NCI-H345 (cell line): ENCODE measurements at places on chromosomes 4 and X.
A peak's percentile ranks its signal among the peaks of the same experiment; 100 is the strongest.

- DNase-seq: no peak
These were observed 103.2 kb downstream of the ANXA3 start for GRCh38 chr4:78654807-78655206.

GRCh38 chr4:1396806-1397455 lies 9.3 kb downstream of the NKX1-1 start:
- DNase-seq: no peak

DNA sequence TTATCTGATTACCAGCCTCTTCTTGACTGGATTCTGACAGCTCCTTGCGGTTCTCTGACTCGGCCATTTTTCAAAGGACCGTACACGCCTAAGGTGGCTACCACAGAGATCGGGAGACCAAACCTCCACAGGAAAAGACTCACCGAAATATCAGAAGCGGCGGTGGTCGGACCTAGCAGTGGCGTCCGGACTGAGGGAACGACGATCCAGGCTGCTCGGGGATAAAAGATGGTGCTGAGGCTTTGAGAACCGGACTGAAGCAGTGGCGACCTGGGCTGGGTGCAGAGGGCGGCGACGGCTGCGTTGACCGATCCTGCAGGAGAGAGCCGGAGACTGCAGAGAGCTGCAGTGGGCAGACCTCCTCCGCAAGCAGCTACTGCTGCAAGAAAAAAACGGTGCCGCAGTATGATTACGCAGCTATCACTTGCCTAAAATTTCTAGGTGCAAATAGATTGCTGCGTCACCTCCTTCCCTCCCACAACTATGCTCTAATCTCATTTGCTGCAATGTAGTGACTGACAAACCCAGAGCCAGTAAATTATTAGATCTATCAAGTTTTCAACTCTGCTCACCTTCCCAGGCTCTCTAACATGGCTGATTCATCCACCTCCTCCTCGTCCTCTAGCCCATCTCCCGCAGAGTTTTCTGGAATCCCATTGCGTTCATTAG lies at the start of gene NAP1L2:
NAP1L2 (minus strand) TSS at position 426 of the 669 bp plus-strand sequence; CDS start at position 67, 359 bp downstream.
- no peak for DNase-seq

DNA sequence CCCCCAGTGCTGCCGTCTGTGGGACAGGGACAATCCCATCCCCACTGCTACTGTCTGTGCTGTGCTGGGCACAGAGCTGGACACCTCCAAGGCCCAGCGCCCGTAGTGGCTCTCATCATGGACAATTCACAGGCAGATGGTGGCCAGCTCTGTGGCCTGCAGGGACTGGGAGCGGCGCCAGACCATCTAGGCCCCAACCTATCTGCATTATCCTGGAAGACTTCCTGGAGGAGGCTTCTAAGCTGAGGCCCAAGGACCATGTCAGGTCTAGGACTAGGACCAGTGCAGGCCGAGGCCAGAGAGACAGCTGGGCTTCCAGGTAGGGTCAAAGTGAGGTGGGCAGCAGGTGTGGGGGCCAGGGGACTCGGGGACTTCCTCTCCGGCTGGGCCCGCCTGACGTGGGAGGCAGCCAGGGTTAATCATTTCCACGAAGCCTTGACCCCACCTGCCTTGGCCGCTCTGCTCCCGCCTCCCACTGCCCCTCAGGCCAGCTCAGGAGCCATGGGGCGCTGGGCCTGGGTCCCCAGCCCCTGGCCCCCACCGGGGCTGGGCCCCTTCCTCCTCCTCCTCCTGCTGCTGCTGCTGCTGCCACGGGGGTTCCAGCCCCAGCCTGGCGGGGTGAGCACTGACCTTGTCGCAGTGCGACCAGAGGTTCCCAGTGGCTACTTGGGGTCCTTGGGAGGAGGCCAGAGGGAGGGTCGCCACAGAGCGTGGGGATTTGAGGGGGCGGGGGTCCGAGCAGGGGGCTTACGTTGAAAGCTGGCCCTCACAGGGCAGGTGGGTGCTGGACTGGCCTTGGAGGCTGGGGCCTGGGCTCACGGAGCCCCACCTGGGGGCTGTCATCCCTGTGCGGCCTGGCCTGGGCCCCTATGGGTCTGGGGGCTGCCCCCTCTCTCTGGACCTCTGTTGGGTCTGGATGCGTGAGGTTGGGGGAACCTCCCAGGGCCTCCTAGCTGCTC lies at the start of gene HGFAC:
HGFAC (plus strand) TSS at position 468 of the 959 bp plus-strand sequence; CDS start at position 502, 34 bp downstream.
- no peak for DNase-seq

GRCh38 chrX:114619874-114620273 lies 36.0 kb downstream of the HTR2C start:
- no peak for DNase-seq

- DNase-seq: peak; percentile 21
These were observed 994.0 kb downstream of the ARAP2 start for GRCh38 chr4:35250331-35250730.

GRCh38 chr4:77712675-77713074 lies 106.5 kb downstream of the CNOT6L start:
- no peak for DNase-seq

DNA sequence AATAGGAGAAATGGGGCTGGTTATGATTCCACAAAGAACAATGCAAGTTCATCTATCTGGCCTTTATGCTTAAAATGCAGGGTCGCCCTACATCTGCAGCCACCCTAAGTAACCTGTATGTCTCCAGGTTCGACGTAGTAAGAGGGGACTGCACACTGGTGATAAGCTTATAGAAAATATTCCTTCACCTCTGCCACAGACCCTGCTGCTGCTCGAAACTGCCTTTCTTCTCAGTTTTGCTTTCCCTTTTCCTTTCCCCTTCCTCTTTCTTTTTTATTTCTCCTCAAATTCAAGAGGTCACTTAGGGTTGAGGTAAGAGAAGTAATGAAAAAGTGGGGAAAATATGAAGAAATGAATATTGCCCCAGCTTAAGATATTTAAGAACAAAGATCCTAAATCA lies 123.5 kb downstream of the DCHS2 start:
- no peak for DNase-seq

GRCh38 chrX:18354369-18355223 lies at the start of gene SCML2:
TSS of gene SCML2 (minus strand) at chrX:18354688. CDS start at chrX:18334071, 20,617 bp downstream.
- peak; percentile 28 for DNase-seq

- no peak for DNase-seq
These were observed 27.6 kb upstream of the KCNIP4 start for GRCh38 chr4:21976166-21976565.

GRCh38 chr4:3765271-3766035 lies 732 bp upstream of the ADRA2C start:
- DNase-seq: peak; percentile 55

DNA sequence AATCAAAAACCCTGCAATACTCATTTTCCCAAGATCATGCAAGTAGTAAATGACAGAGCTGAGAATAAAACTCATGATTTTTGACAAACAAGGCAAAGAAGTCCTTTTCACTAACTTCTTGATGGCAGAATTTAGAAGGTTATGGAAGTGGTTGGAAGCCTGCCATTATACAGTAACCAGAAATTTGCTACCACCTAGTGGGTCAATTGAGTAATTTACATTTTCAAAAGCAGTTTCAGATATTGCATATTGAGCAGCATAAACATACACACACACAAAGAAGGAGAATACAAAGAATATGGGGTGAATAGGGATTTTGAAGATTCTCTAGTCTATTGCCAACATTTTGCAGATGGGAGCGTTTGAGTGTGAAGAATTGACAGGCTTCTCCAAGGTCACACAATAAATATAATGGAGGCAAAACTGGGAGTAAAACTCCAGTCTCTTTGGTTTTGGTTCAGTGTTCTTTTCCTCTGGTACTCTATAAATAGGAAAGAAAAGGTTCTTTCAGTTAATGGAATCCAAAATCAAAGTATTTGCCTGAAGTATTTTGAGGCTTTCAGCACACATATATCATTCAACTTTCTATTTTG lies 70.2 kb downstream of the GC start:
- DNase-seq: peak; percentile 50

- DNase-seq: no peak
These were observed 5.3 kb upstream of the CFP start for GRCh38 chrX:47634871-47635575.

DNA sequence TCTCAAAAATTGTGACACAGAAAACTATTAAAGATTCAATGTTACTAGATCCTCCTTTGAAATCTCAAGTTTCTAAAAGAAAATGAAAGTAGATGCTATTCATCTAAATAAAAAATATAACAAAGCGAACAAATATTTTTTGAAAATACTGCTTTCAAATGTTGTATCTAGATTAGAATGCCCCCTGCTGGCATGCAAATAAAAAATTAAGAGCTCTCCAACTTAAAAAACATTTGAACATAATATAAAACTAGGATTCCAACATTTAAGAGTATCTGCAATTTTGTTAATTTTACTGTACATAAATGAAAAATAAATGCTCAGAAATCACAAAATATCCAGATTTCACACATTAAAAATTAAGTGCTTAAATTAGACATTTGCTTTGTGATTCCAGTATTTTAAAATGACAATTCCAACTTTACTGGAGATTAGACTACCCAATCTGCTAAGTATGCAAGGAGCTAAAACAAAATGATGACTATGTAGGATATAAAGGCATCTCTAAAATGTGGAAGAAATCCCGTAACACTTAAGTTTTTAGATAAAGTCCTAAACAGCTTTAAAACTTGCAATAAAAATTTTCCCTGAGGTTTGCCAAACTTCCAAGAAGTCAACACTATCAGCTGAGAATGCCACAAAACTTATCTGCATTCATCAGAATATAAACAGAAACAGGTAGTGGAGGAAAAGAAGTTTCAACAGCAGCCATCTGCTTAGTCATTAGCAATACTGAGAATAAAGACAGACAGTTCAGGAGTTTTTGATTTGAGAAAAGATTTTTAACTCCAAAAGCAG lies 32.7 kb downstream of the DHX15 start:
- no peak for DNase-seq

GRCh38 chr4:54315561-54316538 lies 86.8 kb downstream of the PDGFRA start:
- DNase-seq: no peak

DNA sequence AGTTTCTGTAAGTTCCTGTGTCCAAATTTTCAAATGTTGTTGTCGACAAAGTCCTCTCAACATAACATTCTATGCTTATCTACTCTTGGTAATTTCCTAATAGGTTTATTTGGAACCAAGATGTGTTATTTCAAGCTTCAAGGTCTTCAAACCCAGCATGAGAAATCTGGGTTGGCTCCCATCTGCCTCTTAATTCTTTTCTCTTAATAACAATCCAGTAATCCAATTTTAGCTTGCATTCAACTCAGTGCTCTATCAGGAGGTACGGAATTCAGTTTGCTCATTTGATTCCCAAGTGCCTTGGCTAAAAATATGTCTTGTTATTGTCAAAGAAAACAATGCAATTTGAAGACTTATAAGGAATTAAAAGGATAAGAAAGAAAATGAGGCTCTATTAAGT lies 235.5 kb upstream of the MID1 start:
- DNase-seq: no peak

DNA sequence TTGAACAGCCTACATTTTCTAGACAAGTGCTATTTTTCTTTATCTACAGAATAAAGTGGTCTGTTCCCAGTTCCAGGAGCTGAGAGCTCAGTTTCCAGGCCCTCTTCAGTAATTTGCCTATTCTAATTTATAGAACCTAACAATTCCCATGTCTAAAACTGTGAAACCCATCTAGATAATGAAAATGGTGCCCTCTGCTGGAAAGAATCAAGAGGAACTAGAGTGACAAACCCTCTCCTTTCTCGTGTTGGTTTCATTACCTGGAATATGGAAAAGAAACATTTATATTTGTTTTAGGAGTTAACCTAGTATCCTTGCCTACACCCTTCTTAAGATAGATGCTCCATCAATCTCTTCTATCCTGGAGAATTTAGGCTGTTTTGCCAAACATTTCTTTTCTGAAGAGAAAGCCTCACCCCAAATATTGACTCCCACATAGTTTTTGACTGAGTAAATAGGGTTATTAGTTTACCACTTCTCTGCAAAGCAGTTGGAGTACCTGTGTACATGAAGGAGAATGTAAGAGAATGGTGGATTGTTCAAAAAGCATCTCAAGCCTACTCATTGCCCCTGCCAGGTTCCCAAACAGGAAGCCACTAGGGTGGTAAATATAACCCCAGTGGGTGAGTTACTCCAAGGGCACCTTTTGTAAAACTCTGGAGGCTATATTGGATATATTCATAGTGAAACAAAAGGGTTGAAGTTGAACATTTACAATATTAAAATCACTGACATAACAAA lies 121.6 kb downstream of the RASL11B start:
- DNase-seq: peak; percentile 65

GRCh38 chrX:39381422-39381821 lies 580.2 kb downstream of the MID1IP1 start:
- DNase-seq: no peak

- no peak for DNase-seq
These were observed 135.3 kb upstream of the IL1RAPL2 start for GRCh38 chrX:104430742-104431119.

- DNase-seq: no peak
These were observed 39.3 kb downstream of the PAGE1 start for GRCh38 chrX:49656533-49656932.

- DNase-seq: no peak
These were observed 99.4 kb upstream of the RASGEF1B start for GRCh38 chr4:81571105-81571504.
